Fibroblast of upper back skin (primary cell): ENCODE measurements at places on chromosomes 2 and 18.
A peak's percentile ranks its signal among the peaks of the same experiment; 100 is the strongest.

- DNase-seq: peak; percentile 64
Observed at GRCh38 chr2:96260387-96261260, 5.2 kb downstream of the TMEM127 start.

GRCh38 chr18:70296289-70296688 is 7.4 kb downstream of the SOCS6 start:
- DNase-seq: no peak

- DNase-seq: peak; percentile 37
Observed at GRCh38 chr2:64268330-64269048, 124.3 kb upstream of the PELI1 start.

DNA sequence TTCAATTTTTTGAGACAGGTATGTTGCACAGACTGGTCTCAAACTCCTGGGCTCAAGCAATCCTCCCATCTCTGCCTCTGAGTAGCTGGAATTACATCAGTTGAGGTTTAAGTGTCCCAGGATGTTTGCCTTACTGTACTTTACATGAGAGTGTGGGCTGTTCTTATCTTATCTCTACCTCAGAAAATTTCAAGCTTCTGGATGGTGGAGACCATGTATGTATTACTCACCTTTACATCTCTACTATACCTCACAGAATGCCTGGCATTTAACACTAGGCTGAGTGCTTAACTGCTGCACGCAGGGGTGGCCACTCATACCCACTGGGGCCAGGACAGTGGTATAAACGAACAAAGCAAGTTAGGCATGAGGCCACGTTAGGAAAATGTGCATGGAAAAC is 272.0 kb upstream of the RAB12 start:
- no peak for DNase-seq

DNA sequence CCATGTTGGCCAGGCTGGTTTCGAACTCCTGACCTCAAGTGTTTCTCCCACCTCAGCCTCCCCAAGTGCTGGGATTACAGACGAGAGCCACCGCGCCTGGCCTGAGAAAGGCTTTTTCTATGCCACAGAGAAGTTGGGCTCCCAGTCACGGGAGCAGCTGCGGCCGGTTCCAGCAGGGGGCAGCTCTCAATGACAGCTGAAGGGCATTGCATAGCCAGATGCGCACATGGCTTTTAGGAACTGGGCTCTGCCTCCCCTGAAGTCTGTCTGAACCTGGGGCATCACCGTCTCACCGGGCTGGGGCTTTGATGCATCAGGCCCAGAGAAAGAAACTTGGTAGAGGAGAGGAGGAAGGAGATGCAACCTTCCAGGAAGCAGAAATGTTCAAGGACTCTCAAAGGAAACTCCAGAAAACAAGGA is 84.2 kb upstream of the LAPTM4A start:
- DNase-seq: peak; percentile 66

DNA sequence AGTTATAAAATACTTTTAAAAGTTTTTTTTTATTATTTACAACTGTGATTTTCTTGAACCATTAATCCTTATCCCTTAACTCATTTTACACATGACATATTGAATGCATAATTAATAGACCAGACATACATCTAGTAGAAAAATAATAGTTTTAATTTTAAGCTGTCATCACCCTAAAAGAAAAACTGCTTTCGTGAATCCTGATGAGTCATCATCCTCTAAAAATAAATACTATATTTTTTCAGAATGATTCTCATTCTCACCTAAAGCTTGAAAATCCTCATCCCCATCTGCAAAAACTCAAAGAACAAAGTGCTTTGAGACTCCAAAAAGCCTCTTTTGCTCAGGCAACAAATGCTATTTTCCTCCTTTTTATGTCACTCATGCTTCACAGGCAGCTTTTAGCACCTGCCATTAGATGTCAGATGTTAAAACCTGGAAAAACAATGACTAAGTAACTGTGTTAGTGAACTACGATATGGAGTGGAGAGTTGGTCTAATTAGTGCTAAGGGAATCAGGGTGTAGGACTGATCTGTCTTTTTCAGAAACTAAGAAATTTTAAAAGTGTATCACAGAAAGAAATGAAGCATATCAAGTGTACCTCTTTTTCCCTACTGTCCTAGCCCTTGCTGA is 297.6 kb downstream of the TMX3 start:
- DNase-seq: no peak

GRCh38 chr2:118168615-118169014 is 80.3 kb downstream of the INSIG2 start:
- peak; percentile 14 for DNase-seq

GRCh38 chr2:241142593-241142992 is 6.7 kb downstream of the PASK start:
- DNase-seq: no peak

DNA sequence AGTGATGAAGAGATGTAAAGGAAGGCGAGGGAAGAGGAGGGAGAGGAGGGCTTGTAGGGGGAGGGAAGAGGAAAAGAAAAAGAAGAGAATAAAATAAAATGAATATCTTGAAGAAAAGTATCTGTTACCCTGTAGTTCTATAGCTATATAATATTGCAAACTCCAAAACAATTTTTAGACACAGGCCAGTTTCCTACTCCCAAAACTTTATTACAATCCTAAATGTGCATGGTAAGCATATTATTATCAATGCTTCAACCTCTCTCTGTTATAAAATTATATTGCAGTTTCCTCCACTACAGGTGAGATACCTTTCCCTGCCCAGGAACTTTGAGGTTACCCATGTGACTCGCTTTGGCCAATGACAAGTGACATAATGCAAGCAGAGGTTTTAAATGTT is 1351.6 kb upstream of the NRXN1 start:
- DNase-seq: no peak

DNA sequence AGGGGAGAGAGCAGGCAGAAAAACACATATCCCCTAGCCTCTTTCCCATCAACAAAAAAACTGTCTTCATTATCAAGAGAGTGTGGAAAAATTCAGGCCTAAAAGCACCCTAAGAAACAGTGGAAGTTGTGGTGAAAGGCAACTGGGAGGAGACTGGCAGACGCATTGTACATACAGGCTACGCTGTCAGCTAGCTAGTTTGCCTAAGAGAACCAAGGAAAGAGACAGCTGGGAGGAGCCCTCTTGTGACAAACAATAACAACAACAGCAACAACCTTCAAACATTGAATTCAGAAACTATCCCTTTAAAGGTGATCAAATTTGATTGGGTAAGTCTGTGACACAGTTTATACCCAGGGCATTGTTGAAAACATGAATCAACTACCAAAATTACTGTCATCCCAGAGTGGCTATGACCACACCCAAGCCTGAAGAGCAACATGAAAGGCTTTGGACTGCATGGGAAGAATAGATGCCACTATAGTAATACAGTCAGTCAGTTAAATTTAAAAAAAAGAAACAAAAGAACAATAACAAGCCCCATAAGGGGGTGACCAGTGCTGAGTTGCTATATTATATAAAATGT is 88.9 kb upstream of the CRIM1 start:
- no peak for DNase-seq

DNA sequence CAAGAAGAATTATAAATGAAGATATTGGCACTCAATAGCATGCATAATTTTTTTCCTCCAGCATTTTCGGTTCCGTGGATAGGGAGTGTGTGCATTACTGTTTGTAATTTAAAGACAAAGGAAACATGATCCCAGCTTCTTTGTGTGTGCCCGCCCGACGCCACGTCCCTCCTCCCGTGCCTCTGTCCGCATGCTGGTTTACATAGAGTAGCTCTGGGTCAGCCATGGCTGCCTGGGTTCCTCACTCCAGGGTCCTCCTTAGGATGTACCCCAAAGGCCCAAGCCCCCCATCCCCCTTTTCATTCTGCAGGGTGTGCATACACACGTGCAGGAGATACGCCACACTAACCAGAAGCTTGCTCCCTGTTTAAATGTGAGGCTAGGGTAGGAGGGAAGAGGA is 214.7 kb downstream of the KLHL29 start:
- DNase-seq: no peak

DNA sequence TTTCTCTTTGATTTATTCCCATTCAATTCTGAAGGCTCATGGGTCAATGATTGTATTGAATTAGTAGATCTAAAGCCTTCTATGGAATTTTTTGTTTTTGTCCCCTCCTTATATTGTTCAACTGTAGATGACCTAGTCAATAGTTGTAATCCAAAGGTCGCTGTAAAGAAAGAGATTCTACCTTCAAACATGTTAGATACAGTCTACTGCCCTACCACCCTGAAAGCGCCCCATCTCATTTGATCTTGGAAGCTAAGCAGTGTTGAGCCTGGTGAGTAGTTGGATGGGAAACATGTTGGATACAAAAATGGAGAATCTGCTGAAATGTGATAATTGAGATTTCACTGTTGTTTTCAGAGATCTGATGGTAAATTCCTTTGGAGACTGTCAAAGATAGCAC is 63.0 kb downstream of the PPP1R1C start:
- DNase-seq: no peak

DNA sequence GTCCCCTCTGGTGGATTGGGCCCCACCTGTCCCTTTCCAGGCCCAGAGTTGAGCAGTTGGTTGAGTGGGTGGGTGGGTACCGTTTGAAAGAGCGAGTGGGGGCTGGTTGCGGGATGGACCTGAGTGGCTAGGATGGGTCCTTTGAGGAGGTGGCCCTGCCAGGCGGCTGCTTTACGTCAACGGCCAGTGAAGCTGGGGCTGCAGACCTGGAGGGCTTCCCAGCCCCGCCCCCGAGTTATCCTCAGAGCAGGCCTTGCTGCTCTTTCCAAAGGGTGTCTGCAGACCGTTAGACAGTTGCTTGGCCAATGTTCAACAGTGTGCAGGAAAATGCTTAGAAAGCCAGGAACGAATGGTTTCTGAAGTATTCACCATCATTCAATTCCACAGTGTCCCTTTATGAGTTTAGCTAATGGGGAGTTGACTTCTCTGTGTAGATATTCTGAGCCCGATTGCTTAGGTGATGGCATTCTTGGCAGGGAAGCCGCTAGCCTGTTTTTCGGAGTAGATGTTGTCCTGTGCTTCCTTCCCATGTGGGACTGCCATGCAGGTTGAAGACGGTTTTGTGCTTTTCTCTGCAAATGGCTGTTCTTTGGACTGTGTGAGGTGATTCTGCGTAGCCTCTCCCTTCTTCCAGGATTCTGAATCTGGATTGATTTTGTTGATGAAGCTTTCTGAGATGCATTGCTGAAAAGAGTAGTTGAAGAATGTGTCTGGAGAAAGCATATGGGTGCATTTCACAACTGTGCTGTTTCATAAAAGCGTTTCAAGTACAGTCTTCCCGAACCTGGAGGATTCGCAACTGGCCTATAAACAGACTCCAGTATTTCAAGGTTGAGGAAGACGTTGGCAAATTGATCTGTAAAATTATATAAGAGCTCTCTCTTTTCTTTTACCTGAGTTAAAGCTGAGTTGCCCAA is 45.8 kb downstream of the LDLRAD4 start:
- DNase-seq: peak; percentile 34

- DNase-seq: no peak
Observed at GRCh38 chr2:148303161-148303560, 282.3 kb downstream of the MBD5 start.

DNA sequence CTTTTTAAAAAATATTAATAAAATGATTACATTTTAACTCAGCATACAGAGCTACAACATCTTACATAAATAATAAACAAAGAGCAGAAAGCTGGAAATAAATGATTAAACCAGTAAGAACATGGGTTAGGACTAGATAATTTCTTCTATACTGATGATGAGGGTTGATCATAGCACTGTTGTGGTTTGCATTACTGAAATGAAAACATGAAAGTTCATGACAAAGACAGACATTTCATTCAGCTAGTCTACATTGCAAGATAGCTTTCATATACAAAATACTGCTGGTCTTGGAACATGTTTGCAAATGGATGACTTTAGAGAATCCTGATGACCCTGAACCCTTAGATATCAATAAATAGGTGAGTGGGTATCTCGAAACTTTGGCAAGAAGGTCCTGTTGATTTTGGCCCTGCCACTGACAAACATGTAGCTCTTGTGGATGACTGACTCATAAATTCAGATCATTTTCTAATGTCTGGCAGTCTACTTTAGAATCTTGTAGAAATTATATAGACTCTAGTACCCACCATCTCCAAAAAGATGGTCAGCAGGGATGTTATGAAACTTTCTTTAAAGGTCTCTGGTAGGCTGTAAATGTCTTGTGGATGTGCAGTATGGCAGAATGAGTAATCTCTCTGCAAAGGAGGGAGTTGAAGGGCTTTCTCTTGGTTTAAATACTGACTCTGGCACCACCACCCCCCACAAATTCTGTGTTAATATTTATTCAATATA is 15.5 kb upstream of the CDC42EP3 start:
- DNase-seq: no peak

DNA sequence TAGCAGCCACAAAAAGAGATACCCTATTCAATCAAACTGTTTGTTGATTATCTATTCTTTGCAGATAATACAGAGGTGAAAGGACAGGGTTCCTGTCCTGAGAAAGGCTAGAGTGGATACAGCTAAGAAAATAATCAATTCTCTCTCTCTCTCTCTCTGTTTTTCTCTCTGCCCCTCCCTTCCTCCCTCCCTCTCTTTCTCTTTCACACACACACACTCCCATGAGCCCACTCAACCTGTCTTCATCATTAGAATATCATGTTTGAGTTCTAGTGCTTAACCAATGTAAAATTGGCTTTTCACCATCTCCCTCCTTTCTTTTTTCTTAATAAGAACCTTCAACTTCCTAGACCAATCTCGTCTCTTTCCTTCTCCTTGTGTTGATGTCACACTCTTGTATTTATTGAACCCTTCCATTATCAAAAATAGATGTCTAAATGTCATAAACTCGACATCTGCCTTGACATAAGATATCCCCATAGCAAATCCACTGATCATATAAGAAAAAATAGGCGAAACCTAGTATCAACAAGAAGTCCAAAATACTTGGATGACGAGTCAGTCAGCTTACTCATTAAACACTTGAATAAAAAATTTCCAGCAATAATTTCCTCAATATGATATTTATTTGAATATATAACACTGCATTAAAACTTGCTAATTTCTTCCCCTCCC is 42.8 kb upstream of the CYTIP start:
- DNase-seq: peak; percentile 47

DNA sequence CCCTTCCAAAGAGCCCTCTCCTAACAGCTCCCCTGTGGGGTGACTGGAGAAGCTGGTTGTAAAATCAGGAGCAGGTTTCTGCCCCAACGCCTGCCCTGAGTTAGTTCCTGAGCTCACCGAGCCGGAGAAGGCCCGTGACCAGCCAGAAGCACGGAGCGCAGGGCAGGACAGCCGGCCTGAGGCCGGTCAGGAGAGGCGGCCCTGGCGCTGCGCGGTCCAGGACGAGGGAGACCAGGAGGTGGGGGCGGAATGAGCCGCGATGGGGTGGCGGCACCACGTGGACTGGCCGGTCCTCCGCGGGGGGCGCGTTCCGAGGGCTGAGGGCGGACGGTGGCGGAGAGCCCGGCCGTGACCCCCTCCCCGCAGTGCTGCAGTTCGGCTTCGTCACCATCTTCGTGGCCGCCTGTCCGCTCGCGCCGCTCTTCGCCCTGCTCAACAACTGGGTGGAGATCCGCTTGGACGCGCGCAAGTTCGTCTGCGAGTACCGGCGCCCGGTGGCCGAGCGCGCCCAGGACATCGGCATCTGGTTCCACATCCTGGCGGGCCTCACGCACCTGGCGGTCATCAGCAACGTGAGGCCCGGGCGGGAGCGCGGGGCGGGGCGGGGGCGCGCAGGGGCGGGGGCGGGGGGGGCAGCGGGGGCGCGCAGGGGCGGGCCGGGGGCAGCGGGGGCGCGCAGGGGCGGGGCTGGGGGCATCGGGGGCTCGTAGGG is 29.0 kb downstream of the ANO7 start:
- peak; percentile 63 for DNase-seq

- DNase-seq: no peak
Observed at GRCh38 chr18:76524477-76524876, 29.4 kb upstream of the ZNF516 start.
